ENCODE measurements at places on chromosomes 12 and 14.

- no peak for DNase-seq
These were observed 5.0 kb upstream of the NEDD1 start for GRCh38 chr12:96902076-96902475.

DNA sequence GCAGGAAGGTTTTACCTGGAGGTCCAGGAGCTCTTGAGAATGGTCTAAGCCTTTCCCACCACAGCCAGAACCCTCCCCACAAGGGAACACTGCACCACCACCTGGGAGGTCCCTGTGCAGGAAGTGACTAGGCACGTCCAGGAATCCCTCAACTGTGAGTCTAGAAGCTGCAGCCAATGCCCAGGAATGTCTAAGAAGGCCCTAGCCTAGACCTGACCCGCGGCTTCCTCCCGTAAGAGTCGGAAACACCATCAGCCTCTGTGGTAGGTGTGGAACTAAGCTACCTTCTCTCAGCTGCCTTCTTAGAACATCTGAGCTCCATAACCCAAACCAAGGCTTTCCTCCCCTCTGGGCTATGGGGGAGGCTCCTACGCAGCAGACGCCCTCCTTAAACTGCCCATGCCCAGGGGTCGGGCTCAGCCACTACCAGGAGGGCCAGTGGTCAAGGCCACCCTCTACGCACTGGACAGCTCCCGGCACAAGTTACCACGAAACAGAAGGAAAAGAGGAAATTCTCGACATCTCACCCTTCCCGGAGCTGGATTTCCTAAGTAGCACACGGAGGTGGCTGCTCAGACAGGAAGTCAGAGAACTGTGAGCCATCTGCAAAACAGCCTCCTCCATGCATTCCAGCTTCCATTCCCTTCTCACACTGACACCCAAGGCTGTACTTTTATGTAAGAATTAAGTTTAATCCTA is 25.5 kb downstream of the ZFYVE21 start:
- DNase-seq: peak; percentile 12

GRCh38 chr12:86015026-86015425 is 140.9 kb downstream of the NTS start:
- no peak for DNase-seq

DNA sequence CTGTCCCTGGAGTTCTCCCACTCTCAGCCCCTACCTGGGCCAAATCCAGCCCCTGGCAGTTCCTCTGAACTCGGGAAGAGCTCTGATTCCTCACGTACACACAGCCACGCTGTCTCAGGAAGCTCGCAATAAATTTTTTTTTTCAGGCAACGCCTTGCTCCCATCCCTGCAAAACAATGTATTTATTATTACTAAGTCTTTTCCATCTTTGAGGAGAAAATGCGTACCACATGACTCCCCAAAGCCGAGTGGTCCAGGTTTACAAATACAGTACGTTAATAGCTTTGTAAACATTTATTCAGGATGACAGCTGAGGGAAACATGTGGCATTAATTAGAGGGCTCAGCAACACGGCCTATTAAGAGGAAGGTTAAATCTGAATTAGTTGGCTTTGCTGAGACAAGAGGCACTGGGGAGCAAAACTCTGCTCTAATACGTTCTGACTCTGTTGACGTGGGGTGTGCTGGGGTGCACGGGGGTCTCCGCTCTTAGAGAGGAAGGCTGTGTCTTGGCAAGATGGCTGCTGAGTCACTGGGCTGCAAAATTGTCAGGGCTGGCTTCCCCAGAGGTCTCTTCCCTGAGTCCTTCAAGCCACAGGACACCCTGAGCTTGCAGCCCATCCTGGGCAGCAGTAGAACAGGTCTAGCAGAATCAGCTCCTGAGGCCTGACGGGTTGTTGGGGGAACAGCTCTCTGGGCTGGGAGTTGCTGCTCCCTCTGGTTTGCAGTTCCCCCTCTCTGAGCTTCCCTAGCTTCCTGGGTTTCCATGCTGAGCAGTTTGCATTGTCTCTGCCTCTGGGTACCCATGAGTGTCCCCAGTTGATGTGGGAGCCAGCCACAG is 185.2 kb upstream of the TBX3 start:
- DNase-seq: peak; percentile 35

- no peak for DNase-seq
These were observed 55.1 kb upstream of the CMKLR1 start for GRCh38 chr12:108394196-108394595.

GRCh38 chr12:124302241-124302806 is 7.4 kb downstream of the RFLNA start:
- DNase-seq: no peak

GRCh38 chr12:123365025-123365917 is 624 bp upstream of the SBNO1 start:
- DNase-seq: peak; percentile 99

- DNase-seq: peak; percentile 29
These were observed 36.7 kb upstream of the CLIP1 start for GRCh38 chr12:122459211-122459610.
